OCI-LY7 (cell line): ENCODE measurements at places on chromosomes 12 and 14.
A peak's percentile ranks its signal among the peaks of the same experiment; 100 is the strongest.

- DNase-seq: no peak
These were observed 82.8 kb upstream of the MDM1 start for GRCh38 chr12:68414988-68415387.

- DNase-seq: no peak
These were observed 430.9 kb downstream of the LRIG3 start for GRCh38 chr12:58489394-58489793.

GRCh38 chr12:43361031-43361710 is 190.8 kb downstream of the ADAMTS20 start:
- DNase-seq: no peak

DNA sequence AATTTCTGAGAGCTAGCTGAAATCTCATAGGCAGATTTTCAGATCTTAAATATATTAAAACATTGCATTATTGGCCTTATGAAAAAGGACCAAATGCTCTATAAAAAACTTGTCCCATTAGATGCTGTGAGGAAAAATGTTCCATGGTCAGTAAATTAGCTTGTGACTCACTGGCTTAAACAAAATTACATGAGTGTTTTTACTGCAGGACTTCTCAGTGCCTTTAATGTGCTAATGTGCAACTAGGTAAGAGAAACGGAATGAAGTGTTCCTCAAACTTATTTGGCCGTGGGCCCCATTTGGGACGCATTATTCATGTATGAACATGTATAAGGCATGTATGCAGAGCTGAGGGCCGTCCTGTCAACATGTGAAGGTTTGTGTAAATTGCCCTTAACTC is 41.7 kb downstream of the MYRFL start:
- no peak for DNase-seq

GRCh38 chr12:857611-858010 is 91.9 kb downstream of the RAD52 start:
- no peak for DNase-seq

DNA sequence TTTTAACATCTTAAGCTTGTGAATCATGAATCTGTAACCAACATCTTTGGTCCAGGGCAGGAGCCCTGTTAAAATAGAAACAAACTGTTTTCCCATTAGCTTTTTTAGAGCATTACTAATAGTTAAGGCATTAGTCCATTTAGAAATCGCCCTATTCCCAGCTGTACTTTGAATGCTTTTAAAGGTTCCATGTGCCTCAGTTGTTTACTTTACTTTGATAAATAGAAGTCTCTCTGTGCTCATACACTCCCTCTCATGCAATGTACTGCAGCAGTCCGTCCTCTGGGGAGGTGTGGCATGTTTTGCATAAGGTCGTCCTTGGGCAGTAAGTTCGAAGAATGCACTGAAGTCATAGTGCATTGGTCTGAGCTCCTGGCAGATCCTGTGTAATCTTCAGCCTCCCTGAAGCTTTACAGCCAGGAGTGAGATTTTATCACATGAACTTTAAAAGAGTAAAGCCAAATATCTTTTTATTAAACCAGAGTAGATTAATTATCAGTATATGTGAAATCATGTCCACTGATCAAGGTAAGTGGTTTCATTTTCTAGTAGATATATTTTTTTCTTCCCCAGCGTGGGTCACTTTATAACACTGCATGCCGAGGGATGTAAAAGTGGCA is 134.7 kb downstream of the FGD4 start:
- DNase-seq: peak; percentile 85

GRCh38 chr12:11162502-11162901 is 8.5 kb upstream of the SMIM10L1 start:
- DNase-seq: no peak

GRCh38 chr12:66859751-66860440 is 181.0 kb upstream of the GRIP1 start:
- no peak for DNase-seq

- DNase-seq: no peak
These were observed 44.1 kb downstream of the FBXW8 start for GRCh38 chr12:116954710-116955381.

DNA sequence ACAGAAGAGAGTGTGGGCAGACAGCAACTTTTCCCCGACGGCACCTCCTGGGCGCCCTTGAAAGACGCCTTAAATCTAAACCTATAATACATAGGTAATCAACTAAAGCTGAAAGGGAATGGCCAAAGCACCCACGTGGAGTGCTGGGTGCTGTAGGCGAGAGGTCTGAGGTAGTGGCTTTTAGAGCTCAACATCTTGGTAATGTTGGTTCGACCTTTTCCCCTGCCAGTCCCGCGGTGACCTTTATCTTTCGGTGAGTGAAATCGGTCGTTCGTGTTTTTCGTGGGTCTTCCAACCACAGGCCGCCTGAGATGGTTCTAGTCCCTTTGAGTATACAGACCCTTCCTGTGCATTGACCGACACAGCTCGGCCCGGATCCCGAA is 9.1 kb downstream of the OR6S1 start:
- no peak for DNase-seq

- DNase-seq: no peak
These were observed 29.7 kb downstream of the LGR5 start for GRCh38 chr12:71469258-71469750.

DNA sequence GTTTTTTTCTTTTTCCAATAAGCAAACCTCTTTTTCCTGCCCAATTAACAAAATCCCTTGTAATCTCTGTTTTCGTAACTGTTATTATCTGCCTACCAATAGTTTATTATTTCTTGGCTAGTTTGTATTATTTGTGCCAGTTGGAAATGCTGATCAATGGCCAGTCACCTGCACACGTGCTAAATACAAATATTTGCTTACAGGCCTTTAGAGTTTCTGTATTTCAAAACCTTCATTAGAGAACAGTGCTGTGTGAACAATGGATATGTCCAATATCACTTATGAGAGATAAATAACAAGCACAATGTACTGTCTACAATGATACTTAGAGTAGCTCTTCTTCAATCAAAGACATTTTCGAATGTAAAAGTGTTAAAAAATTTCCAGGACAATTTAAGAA is 10.8 kb upstream of the DYRK2 start:
- no peak for DNase-seq

- DNase-seq: no peak
These were observed 1.1 kb downstream of the KDM5A start for GRCh38 chr12:388012-388411.

- no peak for DNase-seq
These were observed 60.7 kb upstream of the CAND1 start for GRCh38 chr12:67208281-67209067.

GRCh38 chr12:83784298-83784890 is 1097.7 kb downstream of the TMTC2 start:
- DNase-seq: no peak

DNA sequence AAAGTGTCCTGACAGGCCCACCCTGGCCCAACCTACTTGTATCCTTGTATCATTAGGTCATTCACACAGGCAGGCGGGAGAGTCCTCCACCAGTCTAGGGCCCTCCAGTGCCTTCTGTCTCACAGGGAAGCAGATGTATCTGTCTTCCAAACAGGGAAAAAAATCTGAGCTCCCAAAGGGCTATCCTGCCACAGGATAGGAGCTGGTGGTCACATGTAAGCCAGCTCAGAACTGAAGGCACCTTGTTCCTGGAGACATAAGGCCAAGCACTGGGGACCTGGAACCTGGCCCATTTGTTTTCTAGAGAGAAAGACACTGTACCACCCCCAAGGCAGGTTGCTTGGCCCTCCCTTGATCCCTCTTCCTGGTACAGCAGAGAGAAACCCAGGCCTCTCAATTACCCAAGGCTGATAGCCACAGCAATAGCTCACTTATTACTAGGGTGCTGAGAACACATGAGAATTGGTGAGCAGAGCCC is 19.4 kb upstream of the PLEKHH1 start:
- peak; percentile 27 for DNase-seq

- peak; percentile 30 for DNase-seq
These were observed 95.3 kb downstream of the FGD4 start for GRCh38 chr12:32494656-32495055.

DNA sequence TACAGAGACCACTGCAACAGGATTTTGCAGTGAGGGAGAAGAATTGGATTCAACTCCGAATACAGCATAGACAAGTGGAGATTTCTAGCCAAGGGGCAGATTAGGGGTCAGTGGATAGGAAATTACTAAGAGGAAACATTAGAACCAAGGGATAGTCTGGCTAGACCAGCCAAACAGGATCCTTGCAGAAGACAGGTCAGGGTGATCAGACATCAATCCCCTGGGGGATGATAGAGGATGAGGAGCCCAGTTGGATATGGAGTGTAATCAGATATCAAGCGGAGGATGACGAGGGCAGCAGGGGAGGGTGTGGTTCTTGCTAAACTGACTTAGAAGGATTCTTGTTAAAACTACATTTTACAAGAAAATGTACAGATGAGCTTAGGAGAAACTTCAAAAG is 424.4 kb downstream of the DAD1 start:
- DNase-seq: no peak

DNA sequence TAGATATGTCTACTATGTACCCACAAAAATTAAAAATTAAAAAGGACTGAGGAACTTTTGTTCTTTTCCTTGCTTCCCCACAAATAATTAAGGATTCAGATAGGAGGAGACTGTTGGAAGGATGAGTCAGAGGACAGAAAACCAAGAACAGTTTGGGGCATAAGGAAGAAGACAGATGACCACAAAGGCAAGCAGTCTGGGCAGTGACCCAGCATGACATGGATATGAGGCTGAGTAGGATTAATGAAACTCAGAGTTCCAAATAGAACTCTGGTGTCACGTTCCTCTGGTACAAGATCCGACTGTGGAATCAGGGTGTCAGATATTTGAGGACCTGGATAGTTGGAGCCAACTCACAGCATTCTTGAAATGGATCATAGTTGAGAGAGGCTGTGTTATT is 89.3 kb upstream of the SLC38A4 start:
- no peak for DNase-seq

- no peak for DNase-seq
These were observed 5.4 kb downstream of the AP1G2 start for GRCh38 chr14:23561873-23562821.

- no peak for DNase-seq
These were observed 182.0 kb downstream of the CAND1 start for GRCh38 chr12:67451206-67451605.

- no peak for DNase-seq
These were observed 125.9 kb upstream of the MAP1LC3B2 start for GRCh38 chr12:116433249-116433648.

- DNase-seq: peak; percentile 11
These were observed 64.4 kb downstream of the FOS start for GRCh38 chr14:75342762-75343599.

DNA sequence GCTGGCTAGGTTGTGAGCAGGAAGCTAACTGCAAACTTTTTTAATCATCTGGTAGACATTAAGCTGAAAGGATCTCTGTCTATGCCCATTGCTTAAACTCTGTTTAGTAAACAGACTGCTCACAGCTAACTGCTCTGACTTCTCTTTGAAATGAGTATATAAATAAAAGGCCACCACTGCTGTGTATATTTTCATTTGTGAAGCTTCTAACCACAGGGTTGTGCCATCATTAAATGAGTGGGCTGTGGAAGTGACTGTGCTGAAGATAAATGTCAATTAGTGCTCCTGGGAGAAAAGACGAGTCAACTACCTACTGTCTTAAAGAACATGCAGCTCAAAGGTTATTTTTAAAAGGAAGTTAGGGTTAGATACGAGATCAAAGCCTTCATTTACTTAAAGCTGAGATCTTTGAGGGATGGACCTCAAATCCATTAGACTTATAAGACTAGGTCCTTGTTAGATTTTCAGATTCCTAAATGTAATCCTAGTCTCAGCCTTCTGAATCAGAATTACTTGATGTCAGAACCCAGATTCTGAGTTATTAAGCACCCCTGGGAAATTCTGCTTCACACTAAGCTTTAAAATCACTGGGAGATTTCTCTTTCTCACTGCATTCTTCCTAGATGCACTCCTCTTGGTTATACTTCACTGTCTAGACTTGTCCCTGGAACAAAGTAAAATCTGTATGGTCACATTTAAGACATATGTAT is 213.1 kb upstream of the FLRT2 start:
- DNase-seq: no peak

DNA sequence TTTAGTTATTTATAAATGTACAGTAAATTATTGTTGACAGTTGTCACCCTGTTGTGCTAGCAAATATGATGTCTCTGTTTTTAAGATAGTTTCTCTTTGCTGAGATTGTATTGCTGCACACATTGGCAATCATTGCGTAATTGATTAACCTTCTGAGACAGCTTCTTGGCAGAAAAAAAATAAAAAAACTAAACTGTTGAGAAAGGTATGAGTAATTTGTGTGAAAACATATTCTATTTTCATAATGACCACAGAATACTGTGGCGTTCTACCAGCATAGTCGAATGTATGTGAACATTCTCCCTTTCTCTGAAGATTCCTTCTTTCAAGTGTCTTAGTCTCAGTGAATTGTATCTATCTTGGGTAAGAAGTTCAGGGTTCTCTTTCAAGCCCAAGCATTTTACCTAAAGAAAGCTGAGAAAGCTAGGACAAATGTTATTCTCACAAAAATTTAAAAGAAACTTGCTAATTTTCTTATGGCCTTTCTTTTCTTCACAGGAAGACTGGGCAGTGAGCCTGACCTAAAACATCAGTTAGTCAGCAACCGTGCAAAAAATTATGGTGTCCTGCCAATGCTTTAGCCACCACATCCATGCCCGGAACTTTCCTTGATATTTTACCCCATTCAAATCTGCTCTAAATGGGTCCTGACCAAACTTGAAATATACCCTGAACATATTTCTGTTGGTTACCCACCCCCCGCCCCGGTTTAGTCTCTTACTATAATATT is 69.0 kb upstream of the REP15 start:
- DNase-seq: no peak

GRCh38 chr12:101847325-101847724 is 16.6 kb upstream of the GNPTAB start:
- no peak for DNase-seq

GRCh38 chr12:97471194-97471593 is 8.6 kb downstream of the RMST start:
- no peak for DNase-seq

- no peak for DNase-seq
These were observed 100.9 kb downstream of the EPS8 start for GRCh38 chr12:15688202-15688736.

- no peak for DNase-seq
These were observed 72.2 kb downstream of the ST8SIA1 start for GRCh38 chr12:22262309-22262708.

DNA sequence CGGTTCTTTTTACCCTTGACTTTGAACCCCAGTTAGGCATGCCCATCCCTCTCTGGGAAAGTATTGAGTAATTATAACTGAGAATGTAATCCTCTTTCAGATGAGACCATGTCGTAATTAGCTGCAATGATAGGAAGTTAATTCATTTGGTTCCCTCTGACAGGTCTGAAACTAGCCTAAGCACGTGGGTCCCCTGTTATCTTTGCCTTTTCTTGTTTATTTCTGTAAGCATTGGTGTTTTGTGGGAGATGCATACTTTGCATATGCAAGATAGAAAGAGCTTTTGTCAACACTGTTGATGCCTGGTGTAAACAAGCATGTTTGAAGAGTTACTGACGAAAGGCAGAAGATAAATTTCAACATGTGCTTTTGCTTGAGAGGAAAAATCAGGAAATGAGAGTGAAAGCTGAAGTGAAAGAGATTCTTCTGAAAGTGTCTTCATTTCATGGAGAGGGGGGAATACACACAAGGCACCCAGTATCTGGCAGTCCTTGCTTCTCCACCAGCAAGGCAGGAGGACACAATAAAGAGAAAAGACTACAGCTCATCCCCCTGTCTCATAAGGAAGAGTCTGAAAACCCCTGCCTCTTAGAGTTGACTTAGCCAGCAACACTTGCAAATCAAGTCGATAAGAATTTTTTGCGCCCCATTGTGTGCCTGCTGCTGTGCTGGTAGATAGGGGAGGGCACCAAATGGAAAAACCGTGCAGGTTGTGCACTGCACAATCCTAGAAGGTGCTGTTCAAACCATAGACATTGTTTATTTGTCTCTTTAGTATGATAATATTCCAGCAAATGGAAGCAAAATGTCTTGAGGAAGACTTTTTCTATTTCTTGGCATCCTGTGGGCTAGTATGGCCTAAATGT is 77.8 kb downstream of the SLC24A4 start:
- peak; percentile 61 for DNase-seq
